ENCODE measurements at places on chromosomes 1 and 21.
A peak's percentile ranks its signal among the peaks of the same experiment; 100 is the strongest.

DNA sequence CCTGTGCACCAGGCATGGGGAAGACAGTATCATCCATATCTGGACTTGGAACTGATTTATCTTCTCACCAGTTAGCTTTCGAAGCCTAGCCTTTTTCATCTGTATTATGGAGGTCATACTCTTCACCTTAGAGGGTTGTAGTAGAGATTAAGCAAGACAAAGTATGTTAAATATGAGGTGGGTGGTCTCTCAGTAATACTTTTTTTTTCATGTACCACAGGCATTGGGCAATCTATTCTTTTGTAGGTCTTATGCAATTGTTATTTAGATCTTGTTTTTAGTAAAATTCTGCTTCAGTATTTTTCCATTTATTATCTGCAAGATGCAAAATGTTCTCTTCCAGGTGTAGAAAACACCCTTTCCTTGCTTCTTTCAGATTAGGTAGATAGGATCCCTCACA is 35.2 kb upstream of the OR2B11 start:
- no peak for DNase-seq

- no peak for DNase-seq
Observed at GRCh38 chr1:175000697-175001187, 995 bp downstream of the CACYBP start.

GRCh38 chr1:245488346-245489129 is 333.8 kb downstream of the KIF26B start:
- no peak for DNase-seq

GRCh38 chr1:165542647-165543046 is 1.2 kb upstream of the LRRC52 start:
- DNase-seq = no peak

DNA sequence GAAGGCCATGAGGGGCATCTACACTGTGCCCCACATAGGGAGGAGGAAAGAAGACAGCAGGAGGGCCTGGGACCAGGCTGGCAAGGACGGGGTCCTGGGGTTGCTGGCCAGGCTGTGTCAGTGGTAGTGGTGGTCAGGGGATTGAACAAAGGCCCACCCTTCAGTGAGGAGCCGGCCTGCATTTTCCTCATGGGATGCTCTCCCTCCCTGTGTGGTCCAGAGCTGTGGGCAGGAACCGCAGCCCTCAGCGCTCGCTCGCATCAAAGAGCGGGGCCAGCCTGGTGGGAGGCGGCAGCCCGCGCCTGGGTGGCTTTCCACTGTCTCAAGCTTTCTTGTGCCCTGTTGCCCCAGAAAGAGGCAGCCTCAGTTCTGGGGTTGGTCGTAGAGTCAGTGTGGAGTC is 24.8 kb downstream of the LHX4 start:
- no peak for DNase-seq

GRCh38 chr1:156524481-156524869 is 23.9 kb upstream of the MEF2D start:
- peak; percentile 8 for DNase-seq

- no peak for DNase-seq
Observed at GRCh38 chr1:185916861-185917260, 182.7 kb downstream of the HMCN1 start.

GRCh38 chr1:8864713-8865344 is 13.7 kb downstream of the ENO1 start:
- no peak for DNase-seq

DNA sequence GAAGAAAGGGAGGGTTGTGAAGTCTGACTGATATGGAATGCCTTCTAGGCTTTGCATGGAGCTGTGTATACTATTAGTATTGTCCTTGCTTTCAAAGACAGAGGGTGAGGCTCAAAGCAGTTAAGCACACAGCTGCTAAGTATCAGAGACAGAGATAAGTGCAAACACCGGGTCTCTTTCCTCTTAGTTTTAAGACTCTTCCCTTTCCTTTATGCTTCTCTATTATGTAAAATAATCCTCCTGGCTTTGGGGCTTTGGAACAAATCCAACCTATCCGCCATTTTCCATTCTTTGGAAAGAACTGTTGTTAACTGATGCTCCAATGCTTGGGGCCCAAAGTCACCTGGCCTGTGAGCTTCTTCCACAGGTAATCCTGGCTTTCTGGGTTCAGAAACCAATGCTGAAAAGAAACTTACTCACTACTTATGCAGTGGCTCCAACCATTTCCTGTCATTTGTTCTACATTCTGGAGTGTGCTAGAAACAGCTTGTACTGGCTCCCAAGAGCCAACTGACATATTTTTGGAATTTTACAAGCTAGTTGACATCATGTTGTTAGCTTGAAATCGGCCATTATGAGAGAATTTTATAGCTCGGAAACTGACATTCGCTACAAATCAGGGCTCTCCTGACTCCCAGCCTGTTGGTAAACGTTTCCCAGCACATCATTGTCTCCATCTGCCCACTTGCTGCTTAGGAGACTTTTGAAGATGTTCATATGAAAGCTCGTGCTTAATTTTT is 67.5 kb downstream of the DNTTIP2 start:
- no peak for DNase-seq

- DNase-seq = peak; percentile 73
Observed at GRCh38 chr1:94719926-94720793, 100.0 kb upstream of the SLC44A3 start.

- DNase-seq = no peak
Observed at GRCh38 chr1:114691061-114691460, 4.3 kb downstream of the AMPD1 start.

GRCh38 chr1:224874775-224875174 is 54.7 kb upstream of the DNAH14 start:
- DNase-seq = no peak

DNA sequence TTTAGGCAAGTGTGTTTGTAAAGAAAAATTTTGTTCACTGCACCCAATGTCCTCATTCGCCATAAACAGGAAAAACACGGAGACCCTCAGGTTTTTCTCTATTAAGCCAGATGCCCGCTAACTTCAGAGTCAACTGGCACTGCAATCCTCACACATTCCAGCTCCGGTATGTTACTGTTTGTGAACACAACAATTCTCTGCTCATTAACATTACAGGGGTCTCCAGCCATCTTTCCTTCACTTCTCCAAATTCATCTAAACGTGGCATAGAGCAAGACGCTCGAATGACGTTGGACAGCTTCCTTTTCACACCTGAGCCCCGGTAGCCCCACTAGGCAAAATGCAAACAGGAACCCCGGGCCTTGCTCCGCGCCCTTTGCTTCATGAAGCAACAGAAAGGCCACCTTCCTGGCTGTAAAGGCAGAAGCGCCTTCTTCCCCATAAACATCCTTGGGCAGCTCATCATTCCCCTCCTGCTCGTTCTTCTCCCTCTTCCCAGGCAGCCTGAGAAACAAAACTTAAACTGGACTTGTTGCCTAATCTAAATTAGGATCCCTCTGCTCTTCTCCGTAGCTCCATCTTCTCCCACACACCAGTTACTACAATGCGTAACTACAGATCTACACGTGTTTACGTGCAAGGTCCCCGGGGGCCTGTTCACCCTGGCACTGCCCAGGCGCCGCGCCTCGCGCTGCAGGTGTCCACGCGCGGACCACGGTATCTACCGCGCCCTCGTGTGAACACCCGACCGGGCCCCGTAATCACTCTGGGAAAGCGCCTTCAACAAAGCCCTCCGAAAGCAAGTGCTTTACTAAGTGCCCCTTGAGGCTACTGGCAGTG is 1.2 kb downstream of the LBR start:
- peak; percentile 74 for DNase-seq

- no peak for DNase-seq
Observed at GRCh38 chr1:247218121-247218651, 37.7 kb upstream of the VN1R5 start.

- DNase-seq = peak; percentile 32
Observed at GRCh38 chr21:42609811-42610210, 43.6 kb upstream of the PDE9A start.

DNA sequence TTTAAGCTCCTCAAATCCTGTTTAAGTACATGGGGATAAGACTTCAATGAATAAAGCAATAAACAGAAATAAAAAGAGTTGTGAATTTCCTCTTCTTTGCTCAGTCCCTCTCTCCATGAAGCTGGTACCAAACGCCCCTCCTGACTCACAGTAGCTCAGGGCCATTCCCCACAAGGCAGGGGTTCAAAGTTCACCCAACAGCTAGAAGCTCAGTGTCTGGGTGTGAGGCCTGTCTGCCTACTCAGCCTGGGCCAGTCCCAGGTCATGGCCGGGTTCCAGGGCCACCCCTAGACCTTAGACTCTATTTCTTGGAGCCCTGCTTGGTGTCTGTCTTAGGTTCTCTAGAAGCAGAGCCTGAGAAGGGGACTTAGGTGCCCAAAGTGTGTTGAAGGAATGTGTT is 251.5 kb downstream of the GRIK3 start:
- DNase-seq = no peak

- DNase-seq = no peak
Observed at GRCh38 chr1:44021156-44021555, 10.1 kb downstream of the SLC6A9 start.

GRCh38 chr1:93937997-93938396 is 28.8 kb upstream of the GCLM start:
- no peak for DNase-seq

- peak; percentile 92 for DNase-seq
Observed at GRCh38 chr1:15949453-15950245, 26.3 kb downstream of the ZBTB17 start.

- DNase-seq = no peak
Observed at GRCh38 chr1:182431278-182431677, 18.7 kb upstream of the RGSL1 start.

GRCh38 chr1:177067752-177068410 is 96.6 kb downstream of the ASTN1 start:
- no peak for DNase-seq

- no peak for DNase-seq
Observed at GRCh38 chr1:245688536-245689453, 534.0 kb downstream of the KIF26B start.

DNA sequence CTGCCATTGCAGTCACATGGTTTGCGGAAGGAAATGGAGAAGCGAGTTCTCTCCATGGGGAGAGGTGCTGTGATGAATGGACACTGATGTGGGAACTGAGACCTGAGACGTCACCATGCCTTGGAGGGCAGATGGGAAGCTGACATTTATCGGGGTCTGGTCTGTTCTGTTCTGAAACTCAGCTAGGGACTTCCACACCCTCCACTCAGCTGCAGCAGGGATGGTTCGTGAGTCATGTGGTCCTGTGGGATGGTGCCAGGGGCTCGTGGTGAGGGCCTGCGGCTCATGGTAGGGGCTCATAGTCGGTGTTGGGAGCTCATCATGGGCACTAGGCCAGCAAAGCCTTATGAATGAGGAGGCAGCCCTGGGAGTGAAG is 6.1 kb downstream of the GPR137B start:
- no peak for DNase-seq
